ENCODE measurements at places on chromosomes 7 and 10.

GRCh38 chr10:123309731-123310130, 155.5 kb downstream of the BUB3 start:
- no peaks in the 10 kb centered on the region for H3K4me1 ChIP-seq
- H3K27ac ChIP-seq: no peak overlapping the region
- no peaks in the 10 kb centered on the region for H3K36me3 ChIP-seq
- no peak for DNase-seq

DNA sequence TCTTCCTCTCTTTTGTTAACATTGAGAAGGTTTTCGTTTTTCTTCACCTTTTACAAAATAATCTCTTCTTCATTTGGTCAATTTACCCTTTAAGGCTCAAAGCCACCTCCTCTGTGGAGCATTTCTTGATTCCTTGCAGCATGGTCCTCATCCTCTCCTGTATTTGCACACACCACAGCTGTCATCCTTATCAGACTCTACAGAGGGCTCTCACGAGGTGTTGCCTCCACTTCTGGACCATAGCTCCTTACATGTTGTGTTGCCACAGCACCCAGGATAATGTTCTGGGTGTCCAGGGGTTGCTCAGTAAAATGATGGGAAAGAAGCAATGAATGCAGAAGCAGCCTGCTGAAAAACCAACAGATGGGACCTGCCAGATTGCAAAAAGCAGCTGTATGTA, 192.8 kb downstream of the SH2D4B start:
- H3K4me3 ChIP-seq: no peak overlapping the region
- DNase-seq: no peak
- no peaks in the 10 kb centered on the region for H3K36me3 ChIP-seq
- no peaks in the 10 kb centered on the region for H3K4me1 ChIP-seq
- H3K27ac ChIP-seq: no peak overlapping the region

DNA sequence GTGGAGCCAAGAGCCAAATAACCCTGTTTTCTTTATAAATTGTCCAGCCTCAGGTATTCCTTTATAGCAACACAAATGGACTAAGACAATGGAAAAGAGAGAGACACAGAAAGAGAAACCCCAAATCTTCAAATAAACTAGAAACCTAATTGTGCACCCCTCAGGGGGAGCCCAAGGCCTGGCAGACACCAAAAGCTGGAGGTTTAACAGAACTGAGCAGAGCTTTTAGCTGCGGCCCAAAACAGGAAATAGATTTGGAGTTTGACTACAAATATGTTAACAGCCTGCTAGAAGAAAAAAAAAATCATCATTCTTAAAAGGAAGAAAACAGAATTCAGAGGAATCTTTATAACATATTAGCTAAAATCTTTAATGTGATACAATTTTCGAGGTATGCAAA, 1135.0 kb downstream of the GATA3 start:
- no peaks in the 10 kb centered on the region for H3K27me3 ChIP-seq
- no peaks in the 10 kb centered on the region for H3K4me1 ChIP-seq
- no peak overlapping the region for H3K4me3 ChIP-seq
- no peak overlapping the region for H3K27ac ChIP-seq

DNA sequence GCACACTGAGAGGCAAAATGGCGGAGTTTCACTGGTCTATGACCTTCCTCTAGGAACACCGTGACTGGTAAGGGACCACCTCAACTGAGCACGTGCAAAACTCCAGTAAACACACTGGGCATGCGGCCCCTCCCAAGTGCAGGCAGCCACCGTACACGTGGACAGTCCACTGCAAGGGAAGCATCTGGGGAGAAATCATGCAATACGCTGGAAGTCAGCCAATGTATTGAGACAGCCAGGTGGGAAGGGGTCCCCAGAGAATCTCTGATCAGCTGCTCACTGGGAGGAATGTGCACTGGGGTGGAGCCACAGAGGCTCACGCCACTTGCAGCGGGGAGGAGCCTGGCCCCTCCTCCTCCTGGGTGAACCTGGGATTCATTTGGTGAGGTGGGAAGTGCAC, 49.3 kb downstream of the CFAP46 start:
- H3K4me1 ChIP-seq: no peaks in the 10 kb centered on the region
- H3K4me3 ChIP-seq: no peak overlapping the region
- DNase-seq: no peak
- H3K27me3 ChIP-seq: peaks cover 18% of the 10 kb centered on the region
- H3K36me3 ChIP-seq: no peaks in the 10 kb centered on the region
- H3K27ac ChIP-seq: no peak overlapping the region

DNA sequence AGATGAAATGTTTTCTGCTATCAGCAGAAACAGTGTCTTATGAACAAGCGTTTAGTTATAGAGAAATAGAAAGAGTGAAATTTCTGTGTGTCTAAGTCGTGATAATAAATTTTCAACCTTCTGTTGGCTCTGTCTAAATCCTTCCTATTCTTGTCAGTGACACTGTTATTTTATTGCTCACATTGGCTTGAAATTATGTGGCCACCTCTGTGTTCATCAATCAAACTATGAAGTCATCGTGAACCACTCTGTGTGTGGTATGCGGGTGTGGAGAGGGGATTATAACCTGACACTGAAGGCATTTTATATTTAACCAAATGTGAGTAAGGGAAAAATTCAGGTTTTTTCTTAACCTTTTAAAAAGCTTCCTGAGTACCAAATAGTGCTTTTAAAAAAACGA, 12.3 kb downstream of the AOAH start:
- H3K36me3 ChIP-seq: no peaks in the 10 kb centered on the region
- no peak for DNase-seq
- H3K4me1 ChIP-seq: no peaks in the 10 kb centered on the region
- H3K4me3 ChIP-seq: no peak overlapping the region
- no peaks in the 10 kb centered on the region for H3K27me3 ChIP-seq

DNA sequence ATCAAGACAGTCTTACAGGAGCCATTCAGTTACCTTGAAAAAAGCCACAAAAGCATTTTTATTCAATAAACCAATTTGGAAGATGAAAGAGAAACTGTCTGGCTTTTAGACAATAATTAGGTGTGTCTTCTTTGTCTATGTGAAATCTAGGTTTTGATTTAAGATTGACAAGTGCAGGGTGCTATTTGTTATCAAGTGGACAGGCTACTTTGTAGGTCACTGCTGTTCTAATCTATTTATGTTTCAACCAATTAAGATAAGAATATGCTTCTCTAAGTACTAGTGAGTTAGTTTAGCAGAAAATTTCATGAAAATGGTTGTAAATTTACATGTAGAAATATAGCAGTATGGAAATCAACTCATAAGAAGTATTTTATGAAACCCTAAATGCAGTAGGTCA, 177.5 kb downstream of the CACNA2D1 start:
- DNase-seq: no peak
- no peak overlapping the region for H3K27ac ChIP-seq
- no peaks in the 10 kb centered on the region for H3K36me3 ChIP-seq
- H3K4me1 ChIP-seq: peaks cover 7% of the 10 kb centered on the region

GRCh38 chr7:90595342-90595800, 750 bp upstream of the CDK14 start:
- DNase-seq: no peak
- no peaks in the 10 kb centered on the region for H3K4me1 ChIP-seq
- H3K4me3 ChIP-seq: no peak overlapping the region
- H3K27ac ChIP-seq: no peak overlapping the region

DNA sequence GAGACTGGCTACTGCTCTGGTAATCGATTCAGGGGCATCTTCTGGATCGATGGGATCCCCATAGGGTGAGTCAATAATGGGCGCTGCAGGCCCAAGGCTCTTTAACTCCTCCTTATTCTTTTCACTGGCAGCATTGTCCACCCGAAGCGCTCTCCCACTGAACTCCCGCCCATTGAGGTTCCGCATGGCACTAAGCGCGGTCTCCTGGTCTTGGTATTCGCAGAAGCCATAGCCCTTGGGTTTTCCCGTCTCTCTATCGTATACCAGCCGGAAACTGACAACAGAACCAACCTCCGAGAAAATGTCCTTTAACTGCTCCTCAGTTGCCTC, 285 bp downstream of the CSTF2T start:
- H3K36me3 ChIP-seq: no peaks in the 10 kb centered on the region
- no peaks in the 10 kb centered on the region for H3K27me3 ChIP-seq

DNA sequence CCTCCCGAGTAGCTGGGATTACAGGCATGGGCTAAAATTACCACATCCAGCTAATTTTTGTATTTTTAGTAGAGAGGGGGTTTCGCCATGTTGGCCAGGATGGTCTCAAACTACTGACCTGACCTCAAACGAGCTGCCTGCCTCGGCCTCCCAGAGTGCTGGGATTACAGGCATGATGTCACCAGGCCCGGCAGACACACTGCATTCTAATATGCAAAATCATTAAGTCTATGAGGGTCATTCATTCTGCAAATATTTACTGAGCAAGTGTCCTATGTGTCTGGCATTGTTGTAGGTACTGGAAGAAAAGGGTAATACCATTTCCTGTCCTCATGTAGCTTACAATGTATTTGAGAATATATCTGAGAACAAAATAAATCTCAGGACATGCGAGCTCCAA, 2.7 kb downstream of the PUS7 start:
- DNase-seq: no peak
- H3K27me3 ChIP-seq: no peaks in the 10 kb centered on the region
- H3K4me3 ChIP-seq: no peak overlapping the region
- no peaks in the 10 kb centered on the region for H3K36me3 ChIP-seq
- H3K4me1 ChIP-seq: peaks cover 12% of the 10 kb centered on the region
- H3K27ac ChIP-seq: no peak overlapping the region

DNA sequence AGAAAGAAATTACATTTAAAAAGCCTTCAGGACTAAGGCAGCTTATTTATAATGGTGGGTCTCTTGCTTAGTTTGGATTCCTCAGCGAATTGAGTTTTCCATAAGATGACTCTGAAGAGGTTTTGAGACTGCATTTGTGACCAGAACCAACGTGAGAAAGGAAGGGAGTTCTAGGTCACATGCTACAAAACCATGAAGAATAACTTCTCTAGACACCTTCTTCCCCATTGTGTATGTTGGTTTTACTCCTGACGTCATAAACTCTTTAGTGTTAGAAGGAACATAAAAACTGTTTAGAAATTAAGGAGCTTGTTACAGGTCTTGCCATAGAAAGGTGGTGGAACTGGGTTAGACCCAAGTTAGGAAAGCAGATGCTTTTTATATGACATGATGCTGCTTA, 11.1 kb downstream of the PTPN12 start:
- no peak for DNase-seq
- no peaks in the 10 kb centered on the region for H3K27me3 ChIP-seq
- no peak overlapping the region for H3K27ac ChIP-seq
- H3K4me1 ChIP-seq: peaks cover 10% of the 10 kb centered on the region
- no peak overlapping the region for H3K4me3 ChIP-seq
- H3K36me3 ChIP-seq: no peaks in the 10 kb centered on the region

DNA sequence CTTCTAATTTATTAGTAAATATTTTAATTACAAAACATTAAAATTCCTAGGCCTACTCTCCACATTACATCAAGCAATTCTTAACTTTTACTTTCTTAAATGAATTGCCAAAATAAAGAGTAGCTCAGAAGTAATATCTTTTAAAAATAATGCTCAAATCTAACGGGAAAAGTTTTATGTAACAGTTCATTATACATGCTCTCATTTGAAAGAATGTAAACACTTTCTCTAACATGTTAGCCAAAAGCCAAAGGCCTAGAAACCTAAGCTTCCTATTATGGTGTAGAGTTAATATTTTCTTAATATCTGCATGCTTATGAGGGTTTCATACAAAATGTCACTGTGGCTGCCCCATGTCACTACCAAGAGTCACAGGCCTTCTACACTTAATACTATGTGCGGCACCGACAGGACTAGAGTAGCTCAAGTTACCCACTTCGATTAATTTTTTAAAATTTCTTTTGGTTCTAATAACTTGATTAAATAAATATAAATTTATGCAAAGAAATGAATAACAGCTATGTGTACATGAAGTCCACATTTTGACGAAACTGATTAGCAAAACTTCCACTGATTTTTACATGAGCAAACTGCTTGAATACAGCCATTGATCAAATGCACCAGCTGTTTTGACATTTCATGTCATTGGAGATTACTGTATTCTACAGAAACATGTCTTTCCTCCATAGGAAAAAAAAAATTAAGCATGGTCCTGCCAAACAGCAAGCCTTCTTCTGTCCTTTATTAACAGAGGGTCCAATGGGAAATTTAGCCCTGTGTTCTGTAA, 3.5 kb downstream of the COBL start:
- H3K4me3 ChIP-seq: no peak overlapping the region
- peaks cover 14% of the 10 kb centered on the region for H3K27me3 ChIP-seq
- no peak overlapping the region for H3K27ac ChIP-seq
